ENCODE measurements at places on chromosomes 11 and 22. TPM values are rescaled to one million over a fixed set of nuclear protein-coding genes. Genes with fewer than 3 reads are reported as not detected.

The SHISAL1 gene
- total RNA-seq: 6.7 TPM

The LIF gene
- total RNA-seq: 39.1 TPM

The MAPK11 gene
- total RNA-seq: 4.7 TPM

The ABCC8 gene
- 2.3 TPM for total RNA-seq

The IRF7 gene
- total RNA-seq: 6.5 TPM

The GLB1L2 gene
- total RNA-seq: 1.9 TPM

The AMOTL1 gene
- 7.5 TPM for total RNA-seq

The BAD gene
- total RNA-seq: 99.9 TPM
